ENCODE measurements at places on chromosomes 3 and 15.

GRCh38 chr3:151976211-151977050 is 103.0 kb downstream of the SUCNR1 start:
- DNase-seq = no peak

DNA sequence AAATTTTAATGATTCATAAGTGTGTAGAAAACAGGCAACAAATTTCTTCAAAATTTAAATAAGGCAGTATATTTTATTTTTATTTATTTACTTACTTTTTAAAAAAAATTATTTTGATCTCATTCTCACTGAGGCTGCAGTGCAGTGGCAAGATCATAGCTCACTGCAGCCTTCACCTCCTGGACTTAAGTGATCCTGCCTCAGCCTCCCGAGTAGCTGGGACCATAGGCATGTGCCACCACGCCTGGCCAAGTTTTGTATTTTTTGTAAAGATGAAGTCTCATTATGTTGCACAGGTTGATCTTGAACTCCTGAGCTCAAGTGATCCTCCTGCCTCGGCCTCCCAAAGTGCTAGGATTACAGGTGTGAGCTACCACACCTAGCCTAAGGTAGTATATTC is 61.2 kb upstream of the XRN1 start:
- DNase-seq = no peak

GRCh38 chr3:189119950-189120349 is 51.8 kb upstream of the TPRG1 start:
- no peak for DNase-seq

DNA sequence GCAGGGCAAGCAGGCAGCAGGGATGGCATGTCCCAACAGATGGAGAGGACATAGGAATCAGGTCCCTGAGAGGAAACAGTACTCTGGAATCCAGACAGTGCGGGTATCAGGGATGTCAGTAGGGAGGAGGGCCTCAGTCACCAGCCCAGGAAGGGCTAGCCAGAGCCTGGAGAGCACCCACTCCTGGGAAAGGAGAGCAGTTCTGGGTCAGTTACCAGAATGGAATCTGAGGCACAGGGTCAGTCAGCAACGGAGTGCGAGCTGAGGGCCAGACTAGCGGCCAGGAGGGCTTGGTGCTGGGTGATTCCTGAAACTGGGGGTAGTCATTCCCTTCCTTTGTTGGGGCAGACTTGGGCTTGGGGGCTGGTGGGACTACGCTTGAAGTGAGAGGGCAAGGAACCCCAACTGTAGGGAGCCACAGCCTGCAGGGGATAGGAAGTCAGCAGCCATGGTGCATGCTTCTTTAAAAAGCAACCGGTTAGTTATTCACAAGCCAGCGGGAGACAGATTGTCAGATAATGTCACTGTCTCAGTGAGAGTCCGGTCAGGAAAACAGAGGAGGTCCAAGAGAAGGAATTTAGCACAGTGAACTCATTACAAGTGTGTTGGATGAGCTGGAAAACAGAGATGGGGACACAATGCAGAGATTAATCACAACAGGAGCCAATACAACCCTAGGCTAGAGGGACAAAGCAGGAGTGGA is 27.9 kb downstream of the PLA1A start:
- DNase-seq = no peak

DNA sequence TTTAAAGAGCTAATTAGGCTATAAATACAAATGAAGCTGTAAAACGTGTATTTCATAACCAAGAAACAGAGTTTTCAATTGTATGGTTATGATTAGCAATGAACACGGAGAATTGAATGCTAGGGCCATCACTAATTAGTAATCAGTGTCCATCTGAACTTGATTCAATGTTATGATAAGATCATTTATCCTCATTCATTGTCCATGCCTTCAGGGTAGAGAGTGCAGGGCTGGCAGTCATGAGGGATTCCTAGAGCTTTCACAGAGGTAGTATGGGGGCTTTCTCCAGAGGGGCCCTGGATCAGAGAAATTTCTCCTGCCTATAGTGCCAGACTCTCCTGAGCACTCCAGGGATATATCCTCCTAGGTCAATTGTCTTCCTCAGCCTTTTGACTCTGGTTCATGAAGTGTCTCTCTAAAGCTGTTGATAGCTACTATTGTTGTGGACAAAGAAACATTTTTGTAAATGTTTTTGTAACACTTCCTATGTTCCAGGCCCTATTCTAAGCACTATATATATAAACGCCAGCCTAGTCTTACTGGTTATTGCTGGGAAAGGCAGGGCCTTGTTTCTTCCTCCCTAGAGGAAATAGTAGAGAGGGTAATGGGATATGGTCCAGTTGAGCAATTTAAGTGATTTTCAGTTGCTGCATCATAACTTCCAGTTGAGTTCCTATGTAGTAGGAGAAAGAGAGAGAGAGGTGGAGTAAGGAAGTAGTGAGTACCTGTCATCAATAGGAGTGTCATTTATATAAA is 249.0 kb downstream of the NFKBIZ start:
- DNase-seq = no peak

GRCh38 chr15:51837792-51838251 is 8.4 kb downstream of the TMOD3 start:
- no peak for DNase-seq

DNA sequence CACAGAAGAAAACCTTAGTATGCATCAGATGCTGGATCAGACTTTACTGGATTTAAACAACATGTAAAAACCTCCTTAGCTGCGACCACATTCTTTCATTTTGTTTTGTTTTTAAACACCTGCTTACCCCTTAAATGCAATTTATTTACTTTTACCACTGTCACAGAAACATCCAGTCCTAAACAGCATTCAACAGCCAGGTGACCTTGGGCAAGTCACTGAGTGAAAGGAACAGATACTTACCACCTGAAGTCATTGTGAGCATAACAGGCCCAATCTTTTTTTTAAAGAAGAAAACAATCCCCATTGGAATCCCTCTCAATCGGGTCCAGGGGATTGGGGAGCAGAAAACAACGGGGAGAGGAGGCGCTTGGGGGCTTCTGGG is 390 bp downstream of the STARD5 start:
- no peak for DNase-seq

DNA sequence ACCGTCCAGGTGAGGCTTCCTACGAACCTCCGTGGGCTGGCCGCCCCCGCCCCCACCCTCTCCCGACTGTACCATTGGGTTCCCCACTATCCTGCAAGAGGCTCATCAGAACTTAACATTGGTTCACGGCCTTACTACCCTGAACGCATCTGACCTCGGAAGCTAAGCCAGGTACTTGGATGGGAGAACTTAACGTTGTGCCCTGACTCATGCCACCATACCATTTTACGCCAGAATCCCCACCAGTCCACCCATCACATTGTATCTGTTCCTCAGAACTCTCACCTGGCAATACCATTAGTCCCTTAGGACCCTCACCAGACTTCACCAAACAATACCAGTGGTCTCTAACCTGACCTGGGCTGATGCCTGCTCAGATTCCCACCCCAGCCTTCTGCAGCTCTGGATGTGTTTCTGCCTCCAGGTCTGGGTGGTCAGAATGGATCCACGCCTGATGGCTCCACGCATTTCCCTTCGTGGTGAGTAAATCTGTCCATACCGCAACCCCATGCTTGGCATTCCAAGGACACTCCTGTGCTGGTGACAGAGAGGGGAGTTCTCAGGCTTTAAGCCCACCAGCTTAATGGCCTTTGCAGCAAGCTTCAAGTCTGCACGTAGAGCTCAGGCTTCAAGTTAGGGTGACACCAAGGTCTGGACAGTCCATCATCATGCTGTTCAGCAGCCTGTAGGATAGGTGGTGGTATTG is 562 bp downstream of the TCTA start:
- no peak for DNase-seq

DNA sequence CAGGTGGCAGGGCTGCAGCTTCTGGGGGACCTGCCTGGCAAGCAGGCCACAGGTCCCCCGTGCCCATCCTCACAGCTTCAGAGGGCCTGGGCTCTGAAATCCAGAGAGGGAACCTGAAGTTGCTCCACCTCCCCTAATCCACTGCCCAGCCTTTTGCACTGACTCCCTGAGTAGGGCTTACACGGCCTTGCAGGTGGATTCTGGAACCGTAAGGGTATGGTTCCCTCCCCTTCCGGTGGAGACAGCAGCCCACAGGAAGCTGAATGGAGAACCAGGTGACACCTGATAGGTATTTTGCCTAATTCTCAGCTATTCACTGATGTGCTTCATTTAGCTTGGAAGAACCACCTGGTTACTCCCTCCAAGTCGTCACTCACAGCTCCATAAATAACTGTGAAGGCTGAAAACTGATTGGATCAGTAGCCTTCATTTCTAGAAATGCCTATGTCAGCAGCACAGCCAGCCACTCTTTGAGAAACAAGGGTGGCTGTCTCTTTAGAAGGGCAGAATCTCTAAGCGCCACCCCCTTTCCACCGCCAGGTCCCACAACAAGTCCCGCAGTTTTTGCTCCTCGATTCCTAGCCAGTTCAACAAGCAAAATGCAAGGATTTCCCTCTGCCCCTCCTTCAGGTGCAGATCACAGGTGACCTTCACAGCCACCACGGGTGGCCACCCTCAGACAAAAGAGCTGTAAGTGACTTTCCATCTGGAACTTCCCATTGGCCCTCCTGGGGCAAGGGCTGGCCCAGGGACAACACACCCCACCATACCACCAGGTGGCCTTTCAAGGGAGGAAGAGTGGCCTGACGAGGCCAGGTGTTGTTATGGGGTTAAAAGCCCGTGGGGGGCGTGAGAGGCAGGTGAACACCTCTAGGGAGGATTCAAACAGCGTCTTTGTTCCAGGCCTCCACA is 112.9 kb downstream of the SEC22A start:
- DNase-seq = no peak

DNA sequence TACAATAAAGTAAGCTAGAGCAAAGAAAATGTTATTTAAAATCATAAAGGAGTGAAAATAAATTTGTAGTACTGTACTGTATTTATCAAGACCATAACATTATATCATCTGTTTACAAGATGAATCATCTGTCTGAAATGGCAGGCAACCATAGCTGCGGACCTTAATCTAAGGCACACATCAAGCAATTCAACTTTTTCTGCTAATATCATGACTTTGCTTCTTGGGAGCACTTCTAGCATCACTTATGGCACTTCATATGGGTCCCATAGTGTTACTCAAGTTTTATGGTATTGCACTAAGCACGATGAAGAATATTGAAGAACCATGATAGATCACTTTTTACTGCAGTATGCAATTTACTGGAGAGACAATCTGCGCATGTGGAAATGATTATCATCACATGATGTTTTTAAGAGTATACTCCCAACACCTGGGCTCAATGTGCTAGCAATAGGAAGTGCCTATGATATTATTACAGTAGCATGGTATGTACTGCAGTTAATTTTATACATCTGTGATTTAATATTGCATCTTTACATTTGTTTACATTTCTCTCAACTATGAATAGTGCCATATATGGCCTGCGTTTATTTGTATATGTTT is 137.7 kb upstream of the NECTIN3 start:
- DNase-seq = no peak

- no peak for DNase-seq
Measured at GRCh38 chr15:58077427-58077826, 11.9 kb upstream of the ALDH1A2 start.

- DNase-seq = no peak
Measured at GRCh38 chr15:70269311-70269911, 171.7 kb upstream of the TLE3 start.

- no peak for DNase-seq
Measured at GRCh38 chr15:57647071-57647790, 55.5 kb downstream of the MYZAP start.

- no peak for DNase-seq
Measured at GRCh38 chr15:77528968-77529319, 103.8 kb downstream of the LINGO1 start.

GRCh38 chr15:50148362-50148963 is 29.4 kb upstream of the ATP8B4 start:
- no peak for DNase-seq

DNA sequence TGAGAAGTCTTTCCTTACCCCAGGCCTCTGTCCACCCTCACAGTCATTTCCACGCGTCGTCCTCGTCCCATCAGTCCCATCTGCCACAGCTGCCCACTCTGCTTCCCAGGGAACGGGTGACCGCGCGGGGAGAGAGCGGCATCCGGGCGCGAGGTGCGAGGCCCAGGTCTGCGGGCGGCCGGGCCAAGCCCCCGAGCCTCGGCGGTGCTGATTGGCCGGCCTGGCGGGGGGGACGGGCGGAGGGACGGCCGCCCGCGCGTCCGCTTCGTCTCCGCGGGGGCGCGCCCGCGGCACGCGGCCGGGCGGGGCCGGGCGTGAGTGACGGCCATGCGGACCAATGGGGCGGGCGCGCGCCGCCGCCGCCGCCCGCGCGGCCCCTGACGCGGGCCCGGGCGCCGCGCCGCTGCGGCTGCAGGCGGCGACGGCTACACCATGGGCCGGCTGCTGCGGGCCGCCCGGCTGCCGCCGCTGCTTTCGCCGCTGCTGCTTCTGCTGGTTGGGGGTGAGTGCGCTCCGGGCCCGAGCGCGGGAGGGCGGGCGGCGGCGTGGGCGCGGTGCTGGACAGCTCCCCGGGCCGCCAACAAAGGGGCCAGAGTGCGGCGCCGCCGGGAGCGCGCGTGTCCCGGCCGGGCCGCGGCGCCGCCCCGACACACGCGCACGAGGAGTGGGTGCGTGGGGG is at the start of gene PODXL2:
Gene PODXL2, plus strand, starts transcription at position 398 of the 679 bp plus-strand sequence. Its CDS starts 35 bp downstream, at position 433.
- no peak for DNase-seq

- DNase-seq = no peak
Measured at GRCh38 chr15:93819826-93820225, 411.5 kb upstream of the MCTP2 start.

- DNase-seq = no peak
Measured at GRCh38 chr3:100873611-100874010, 119.6 kb downstream of the ABI3BP start.

GRCh38 chr3:169759256-169759655 is 5.6 kb downstream of the TERC start:
- no peak for DNase-seq

- no peak for DNase-seq
Measured at GRCh38 chr3:143084856-143085731, 34.5 kb upstream of the CHST2 start.

DNA sequence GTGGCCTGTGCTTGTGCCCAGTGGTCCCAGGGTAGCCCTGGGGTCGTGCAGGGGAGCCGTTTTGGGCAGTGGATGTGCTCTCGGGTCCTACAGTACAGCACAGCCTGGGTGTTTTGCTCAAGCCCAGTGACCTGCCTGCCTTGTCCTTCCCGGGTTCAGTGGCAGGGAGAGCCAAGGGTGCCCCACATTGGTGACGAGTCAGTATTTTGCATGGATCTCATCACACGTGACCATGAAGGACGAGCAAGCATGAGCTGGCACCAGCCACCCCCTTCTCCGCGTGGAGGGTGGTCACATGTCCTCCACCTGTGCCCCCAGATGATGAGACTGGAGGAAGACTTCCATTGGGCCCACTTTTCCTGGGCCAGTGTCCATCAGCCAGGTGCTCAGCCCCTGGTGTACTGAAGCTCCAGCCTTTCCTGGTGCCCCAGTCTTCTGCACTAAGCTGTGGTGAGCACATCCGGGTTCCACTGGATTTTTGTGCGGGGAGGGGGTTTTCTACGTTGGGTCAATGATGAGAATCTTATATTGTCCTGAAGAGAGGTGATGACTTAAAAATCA is 197.5 kb downstream of the UBE3A start:
- no peak for DNase-seq

- DNase-seq = no peak
Measured at GRCh38 chr15:83092309-83092976, 15.0 kb upstream of the TM6SF1 start.

All from stimulated activated CD8-positive, alpha-beta memory T cell treated with anti-CD3 and anti-CD28 coated beads, Interleukin-4, amount 100 ng/mL, for 4 hours (primary cell).